ENCODE measurements at places on chromosomes 6 and 20.

GRCh38 chr6:231779-232178 is 60.5 kb upstream of the DUSP22 start:
- DNase-seq = no peak

GRCh38 chr6:247351-247750 is 44.9 kb upstream of the DUSP22 start:
- DNase-seq = no peak

DNA sequence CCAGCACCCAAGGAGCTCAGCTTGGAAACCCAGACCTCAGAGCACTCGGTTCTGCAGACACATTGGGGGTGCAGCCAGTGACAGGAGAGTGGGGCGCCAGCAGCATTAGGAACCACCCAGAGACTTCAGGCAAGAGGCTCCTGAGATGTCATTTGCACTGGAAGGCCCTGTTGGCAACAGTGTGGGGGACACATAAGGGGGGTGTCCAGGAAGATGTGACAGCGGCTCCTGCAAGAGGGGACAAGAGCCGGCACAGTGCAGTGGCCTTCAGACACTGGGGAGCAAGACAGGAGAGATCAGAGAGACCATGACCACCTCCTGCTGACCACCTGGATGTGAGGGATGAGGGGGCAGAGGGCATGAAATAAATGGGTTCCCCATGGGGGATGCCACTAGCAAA is 207.1 kb upstream of the SNX9 start:
- no peak for DNase-seq

GRCh38 chr6:7218406-7218988 is 94.5 kb downstream of the SSR1 start:
- DNase-seq = no peak

DNA sequence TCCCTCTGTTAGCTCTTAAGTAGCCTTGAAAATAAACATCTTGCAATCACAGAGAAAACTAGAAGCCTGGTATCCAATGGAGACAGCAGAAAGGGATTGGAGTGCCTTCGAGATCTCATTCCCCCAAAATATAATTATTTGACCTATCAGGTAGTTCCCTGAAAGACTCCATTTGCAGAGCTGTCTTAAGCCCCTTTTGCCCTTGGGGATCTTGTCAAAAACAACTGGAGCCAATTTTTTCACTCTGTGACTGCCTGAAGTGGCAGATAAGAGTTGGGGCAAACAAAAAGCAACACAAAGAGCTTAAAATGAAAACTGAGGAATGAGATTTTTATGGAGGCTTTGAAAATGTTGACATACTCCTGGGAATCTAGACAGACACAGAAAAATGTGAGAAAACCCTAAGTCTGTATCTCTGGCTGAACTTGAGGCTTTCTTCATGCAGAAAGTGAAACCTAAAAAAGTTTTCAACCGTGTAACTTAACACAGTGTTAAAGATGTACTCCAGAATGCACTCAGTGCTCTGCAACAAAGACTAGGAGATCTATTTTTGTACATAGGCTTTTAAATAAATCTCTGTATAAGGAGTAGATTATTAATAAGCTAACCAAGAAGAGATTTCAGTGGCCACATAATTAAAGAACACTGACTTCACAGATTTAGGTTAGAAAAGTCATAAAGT is 971.1 kb upstream of the MAN1A1 start:
- no peak for DNase-seq

DNA sequence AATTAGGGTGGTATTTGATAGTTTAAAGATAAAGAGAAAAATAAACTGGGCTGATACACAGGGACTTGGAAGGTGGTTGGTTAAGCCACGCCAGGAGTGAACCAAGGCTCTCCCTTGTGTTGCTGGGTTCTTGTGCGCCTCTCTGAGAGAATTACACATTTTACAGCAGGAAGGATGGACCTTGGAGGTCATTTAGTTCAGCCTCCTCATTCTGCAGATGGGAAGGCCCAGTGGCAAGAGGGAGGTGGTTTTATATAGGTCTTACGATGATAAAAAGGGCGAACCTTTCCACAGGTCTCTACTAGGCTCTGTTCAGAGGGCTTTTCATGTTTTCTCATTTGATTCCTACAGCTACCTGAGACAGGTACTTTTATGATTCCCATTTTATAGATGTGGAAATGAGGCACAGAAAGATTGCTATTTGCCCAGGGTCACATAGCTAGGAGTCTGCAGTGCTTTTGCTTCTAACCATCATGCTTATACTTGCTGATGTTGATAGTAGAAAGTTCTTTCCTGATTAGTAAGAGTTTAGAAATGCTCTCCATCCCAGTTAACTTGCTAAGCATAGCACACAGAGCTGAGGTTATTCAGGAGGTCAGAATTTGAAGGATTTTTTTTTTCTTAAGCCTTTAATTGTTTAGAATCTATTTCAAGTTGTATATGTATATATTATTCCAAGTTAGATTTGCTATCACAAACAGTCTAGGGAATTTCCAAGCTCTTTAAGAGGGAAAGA is 12.8 kb downstream of the HIVEP1 start:
- DNase-seq = no peak

DNA sequence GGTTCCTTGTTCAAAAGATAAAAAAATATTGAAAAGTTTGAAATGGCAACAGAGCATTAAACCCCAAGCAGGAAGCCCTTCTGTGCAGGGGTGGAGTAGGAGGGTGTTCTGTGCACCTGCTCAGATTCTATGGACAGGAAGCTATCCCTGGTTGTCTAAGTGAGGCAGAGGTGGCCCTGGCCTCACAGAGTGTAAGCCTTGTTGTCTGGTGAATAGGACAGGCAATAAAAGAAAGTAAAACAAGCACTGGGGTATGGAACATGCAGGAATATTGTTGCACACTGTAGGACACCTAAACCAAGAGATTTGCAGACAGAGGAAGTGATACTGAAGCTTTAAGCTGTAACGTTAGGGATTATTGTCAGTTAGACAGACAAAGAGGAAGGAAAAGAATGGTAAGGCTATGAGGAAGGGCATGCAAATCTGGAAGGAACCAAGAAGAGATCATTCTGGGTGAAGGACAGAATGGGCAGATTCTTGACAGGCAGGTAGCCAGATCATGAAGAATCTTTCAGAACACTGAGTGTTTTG is 66.8 kb downstream of the TBC1D7 start:
- peak; percentile 26 for DNase-seq

- DNase-seq = no peak
Observed at GRCh38 chr20:454951-455350, 7.4 kb downstream of the TBC1D20 start.

GRCh38 chr6:28751963-28752350 is 171.8 kb downstream of the TRIM27 start:
- no peak for DNase-seq

Measured in CD8-positive, alpha-beta T cell (primary cell).